ENCODE measurements at places on chromosomes 2 and 18. TPM values are rescaled to one million over a fixed set of nuclear protein-coding genes. Genes with fewer than 3 reads are reported as not detected.

GRCh38 chr2:63257473-63257872, 206.8 kb downstream of the OTX1 start:
- H3K36me3 ChIP-seq = no peaks in the 10 kb centered on the region
- no peak overlapping the region for H3K4me3 ChIP-seq
- no peak overlapping the region for H3K27ac ChIP-seq
- H3K27me3 ChIP-seq = no peaks in the 10 kb centered on the region

DNA sequence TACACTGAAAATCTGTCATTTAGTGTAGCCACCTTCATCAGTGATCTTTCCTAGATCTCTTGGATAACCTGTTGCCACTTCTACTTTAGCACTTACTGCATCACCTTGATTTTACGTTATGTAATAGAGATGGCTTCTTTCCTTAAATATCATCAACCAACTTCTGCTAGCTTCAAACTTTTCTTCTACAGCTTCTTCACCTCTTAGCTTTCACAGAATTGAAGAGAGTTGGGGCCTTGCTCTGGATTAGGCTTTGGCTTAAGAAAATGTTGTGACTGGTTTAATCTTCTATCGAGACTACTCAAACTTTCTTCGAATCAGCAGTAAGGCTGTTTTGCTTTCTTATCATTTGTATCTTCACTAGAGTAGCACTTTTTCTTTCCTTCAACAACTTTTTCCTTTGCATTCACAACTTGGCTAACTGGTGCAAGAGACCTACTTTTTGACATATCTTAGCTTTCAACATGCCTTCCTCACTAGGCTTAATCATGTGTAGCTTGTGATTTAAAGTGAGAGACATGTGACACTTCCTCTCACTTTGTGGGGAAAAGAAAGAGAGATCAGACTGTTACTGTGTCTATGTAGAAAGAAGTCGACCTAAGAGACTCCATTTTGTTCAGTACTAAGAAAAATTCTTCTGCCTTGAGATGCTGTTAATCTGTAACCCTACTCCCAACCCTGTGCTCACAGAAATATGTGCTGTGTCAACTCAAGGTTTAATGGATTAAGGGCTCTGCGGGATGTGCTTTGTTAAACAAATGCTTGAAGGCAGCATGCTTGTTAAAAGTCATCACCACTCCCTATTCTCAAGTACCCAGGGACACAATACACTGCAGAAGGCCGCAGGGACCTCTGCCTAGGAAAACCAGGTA, 99.6 kb downstream of the ATL2 start:
- H3K4me3 ChIP-seq = no peak overlapping the region
- H3K36me3 ChIP-seq = no peaks in the 10 kb centered on the region
- no peaks in the 10 kb centered on the region for H3K27me3 ChIP-seq
- DNase-seq = no peak

DNA sequence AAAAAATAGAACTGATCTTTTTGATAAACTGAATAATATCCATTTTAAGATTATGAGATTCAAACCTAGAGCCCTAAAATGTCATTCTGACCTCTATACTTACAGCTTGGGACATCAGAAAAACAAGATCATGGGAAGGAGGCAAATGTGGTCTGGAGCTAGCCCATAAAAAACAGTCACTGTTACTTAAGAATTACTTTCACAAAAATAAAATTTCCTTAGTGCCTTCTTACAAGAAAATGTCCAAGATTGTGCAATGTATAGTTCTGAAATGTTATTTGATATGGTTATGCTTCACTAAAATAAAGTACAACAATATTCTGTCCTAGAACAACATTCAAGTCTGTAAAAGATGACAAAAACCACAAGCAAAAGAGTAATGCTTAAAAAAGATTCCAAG, 247.6 kb downstream of the DYM start:
- H3K4me1 ChIP-seq = peaks cover 3% of the 10 kb centered on the region
- no peak overlapping the region for H3K4me3 ChIP-seq
- no peak for DNase-seq
- no peaks in the 10 kb centered on the region for H3K36me3 ChIP-seq

DNA sequence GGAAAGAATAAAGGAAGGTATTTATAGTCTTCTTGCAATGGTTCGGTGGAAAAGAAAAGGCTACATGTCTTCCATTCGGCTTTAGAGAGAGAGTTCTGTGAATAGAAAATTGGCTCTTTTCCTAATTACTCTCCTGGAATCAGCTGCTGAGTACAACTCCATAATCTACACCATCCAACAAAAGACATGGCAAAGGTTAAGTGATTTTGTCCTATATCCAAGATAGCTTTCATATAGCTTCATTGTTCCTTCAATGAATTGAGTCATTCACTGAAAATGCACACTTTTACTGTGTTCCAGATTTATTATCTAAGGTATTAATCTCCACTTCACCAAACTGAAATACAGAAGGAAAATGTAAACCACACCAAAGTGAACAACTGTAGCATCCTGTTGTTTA, 514.5 kb downstream of the LRRTM4 start:
- no peak for DNase-seq
- no peaks in the 10 kb centered on the region for H3K4me1 ChIP-seq
- H3K4me3 ChIP-seq = no peak overlapping the region
- no peaks in the 10 kb centered on the region for H3K36me3 ChIP-seq
- H3K27me3 ChIP-seq = no peaks in the 10 kb centered on the region
- no peak overlapping the region for H3K27ac ChIP-seq

IL36G gene
- 62.8 TPM for polyA plus RNA-seq

Data from keratinocyte (primary cell).